ENCODE measurements at places on chromosomes 13 and 19.

DNA sequence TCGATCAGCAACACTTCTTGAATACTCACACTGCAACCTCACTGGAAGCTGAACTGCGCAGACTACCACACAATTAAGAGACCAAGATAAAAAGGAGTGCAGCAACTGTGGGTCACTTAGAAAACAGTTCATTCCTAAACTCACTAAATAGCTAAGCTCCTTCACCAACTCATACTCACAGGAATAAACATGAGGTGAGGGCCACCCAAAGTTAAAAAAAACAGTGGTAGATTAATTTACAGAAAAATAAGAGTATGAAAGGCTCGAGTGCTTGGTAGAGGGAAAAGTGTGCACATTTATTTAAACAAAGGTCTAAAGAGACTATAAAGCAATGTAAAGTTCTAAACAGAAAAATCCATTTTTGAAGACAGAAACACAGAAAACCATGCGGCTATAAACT, 7.6 kb downstream of the ANKRD10 start:
- no peak for DNase-seq

DNA sequence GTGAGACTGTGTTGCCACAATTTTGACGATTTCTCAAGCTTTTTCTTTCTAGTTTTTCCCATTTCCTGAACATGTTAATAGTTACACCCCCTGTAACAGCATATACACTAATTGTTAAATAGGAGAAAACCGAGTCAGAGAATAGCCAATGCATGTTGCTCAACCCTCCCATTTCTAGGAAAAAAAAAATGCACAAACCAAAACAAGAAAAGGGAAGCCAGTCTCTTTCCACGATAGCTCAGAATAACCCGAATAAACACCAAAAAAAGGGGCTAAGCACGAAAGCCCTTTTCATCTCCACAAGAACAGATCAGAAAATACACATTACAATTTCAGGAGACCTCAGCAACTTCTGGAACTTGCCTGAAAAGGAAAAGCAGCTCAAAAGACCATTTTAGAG, 16.3 kb downstream of the LATS2 start:
- DNase-seq: no peak

DNA sequence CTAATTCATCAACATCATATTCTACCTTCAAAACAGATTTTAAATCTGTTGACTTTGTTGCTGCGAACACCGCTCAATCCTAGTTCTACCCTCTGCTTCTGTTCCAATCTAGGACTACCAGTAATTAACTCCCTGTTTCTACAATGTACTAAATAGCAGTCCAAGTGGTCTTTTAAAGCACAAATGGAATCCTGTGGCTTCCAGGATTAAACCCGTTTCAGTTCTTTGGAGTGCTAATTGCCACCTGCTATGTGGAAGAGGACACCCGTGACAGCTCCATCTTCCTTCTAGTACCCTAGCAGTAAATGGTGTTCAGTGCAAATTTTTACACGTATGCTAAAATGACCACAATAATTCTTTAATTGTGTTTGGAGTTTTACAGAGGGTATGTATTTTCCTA, 232.1 kb downstream of the TDRD3 start:
- DNase-seq: no peak

GRCh38 chr13:104106705-104107393, 1040.6 kb upstream of the SLC10A2 start:
- DNase-seq: no peak

GRCh38 chr19:3054972-3055740, 7.1 kb downstream of the TLE5 start:
- DNase-seq: no peak

GRCh38 chr19:40703029-40703755, 12.7 kb upstream of the NUMBL start:
- DNase-seq: no peak

DNA sequence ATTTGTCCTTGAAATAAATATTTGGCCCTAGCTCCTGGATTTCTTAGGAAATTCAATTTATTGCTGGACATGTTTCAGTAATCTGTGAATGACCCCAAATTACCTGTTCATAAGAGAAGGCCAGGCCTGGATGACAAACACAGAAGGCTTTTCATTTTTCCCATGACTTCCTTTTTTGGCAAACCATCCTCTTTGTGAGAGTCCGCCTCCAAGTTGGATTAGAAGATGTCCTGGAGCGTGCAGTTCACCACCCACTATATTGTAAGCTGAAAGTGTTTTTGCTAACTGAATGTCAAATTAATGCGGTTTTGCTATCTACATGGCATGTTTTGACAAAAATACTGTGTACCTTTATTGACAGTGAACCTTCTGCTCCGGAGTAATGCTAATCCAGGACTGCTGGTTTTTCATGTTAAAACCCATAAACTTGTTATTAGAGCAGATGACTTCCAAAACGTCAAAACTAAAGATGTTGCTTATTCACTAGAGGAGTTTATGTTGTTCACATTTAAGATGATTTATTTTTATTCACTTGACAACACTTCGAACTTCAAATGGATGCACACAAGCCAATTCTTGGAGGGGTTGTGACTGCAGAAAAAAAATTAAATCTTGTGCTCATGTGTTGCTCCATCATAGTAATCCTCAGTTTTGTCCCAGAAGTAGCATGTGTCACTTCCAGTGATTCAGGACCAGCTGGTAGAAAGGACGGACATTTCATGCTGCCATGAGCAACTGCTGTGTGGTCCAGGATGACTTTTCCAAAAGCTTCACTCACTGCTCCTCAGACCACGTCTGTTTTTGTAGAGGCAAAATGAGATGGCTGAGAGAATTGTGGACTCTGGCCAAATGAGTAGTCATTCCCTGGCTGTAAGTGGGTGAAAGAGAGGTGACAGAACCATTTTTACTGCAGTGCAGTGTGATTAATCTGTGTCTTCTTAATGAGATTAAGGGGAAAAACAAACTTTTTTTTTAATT, 71.0 kb downstream of the ITGBL1 start:
- peak; percentile 25 for DNase-seq

- peak; percentile 45 for DNase-seq
Measured at GRCh38 chr19:23394511-23394910, 760 bp downstream of the ZNF91 start.

DNA sequence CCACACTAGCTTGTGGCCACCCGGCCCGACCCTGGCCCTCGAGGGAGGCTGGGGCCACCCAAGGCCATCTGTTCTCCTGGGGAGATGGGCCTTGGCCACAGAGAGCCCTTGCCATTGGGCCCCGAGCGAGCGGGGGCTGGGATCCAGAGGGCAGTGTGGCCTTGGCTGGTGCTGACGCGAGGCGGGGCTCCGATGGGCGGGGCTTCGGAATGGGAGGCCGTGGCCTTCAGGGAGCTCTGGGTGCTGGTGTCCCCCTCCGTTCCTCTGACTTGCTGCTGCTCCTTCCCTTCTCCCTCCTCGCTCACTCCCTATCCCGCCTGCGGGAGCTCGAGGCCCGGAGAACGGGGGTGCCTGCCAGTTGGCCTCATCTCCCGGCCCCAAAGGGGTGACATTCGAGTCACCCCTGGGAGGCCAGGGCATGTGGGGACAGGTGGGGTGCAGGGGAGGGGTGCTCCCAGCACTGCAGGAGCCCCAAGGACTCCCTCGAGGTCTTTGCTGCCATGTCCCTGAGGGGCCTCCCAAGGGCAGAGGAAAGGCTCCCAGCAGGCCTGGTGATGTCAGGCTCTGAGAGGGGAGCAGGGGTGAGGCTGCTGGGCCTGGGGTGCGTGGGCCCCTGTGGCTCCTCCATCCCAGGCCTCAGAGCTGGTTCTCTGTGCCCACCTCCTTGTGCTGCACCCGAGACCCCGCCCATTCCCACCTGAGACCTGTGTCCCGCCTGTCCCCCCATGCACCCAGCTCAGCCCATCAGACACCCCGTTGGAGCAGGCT, 4.2 kb downstream of the NCLN start:
- DNase-seq: no peak
